ENCODE measurements at places on chromosomes 6 and 20.

GRCh38 chr6:63307581-63308246 lies 12.1 kb downstream of the LGSN start:
- no peak for DNase-seq

- no peak for DNase-seq
These were observed 136.1 kb downstream of the SLC24A3 start for GRCh38 chr20:19348582-19348981.

- DNase-seq = no peak
These were observed 61.3 kb upstream of the HEY2 start for GRCh38 chr6:125688138-125688537.

GRCh38 chr6:10521104-10521808 lies at the start of gene GCNT2:
GCNT2 (plus strand) TSS chr6:10521351; CDS start chr6:10528912, 7,561 bp downstream.
- DNase-seq = peak; percentile 73

- no peak for DNase-seq
These were observed 222.5 kb upstream of the LRFN2 start for GRCh38 chr6:40809627-40810026.

GRCh38 chr20:57678340-57678739 lies 31.5 kb downstream of the PMEPA1 start:
- DNase-seq = no peak

DNA sequence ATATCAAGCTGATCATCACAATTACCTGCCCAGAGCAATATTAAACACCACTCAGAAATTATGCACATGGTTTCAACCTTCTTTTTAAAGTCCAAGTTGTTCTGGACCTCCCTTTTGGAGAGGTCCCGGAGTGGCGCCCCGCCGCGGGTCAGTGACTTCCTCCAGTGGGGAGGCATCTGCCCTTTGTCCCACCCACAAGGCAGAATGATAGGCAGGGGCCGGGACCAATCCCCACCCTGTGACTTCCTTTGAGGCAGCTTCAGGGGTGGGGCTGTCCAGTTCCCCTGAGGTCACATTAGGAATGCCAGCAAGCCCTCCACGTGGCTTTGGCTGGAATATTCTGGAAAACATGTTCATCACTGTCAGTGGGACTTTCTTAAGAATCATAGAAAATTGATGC lies 207.0 kb downstream of the ANKRD60 start:
- no peak for DNase-seq

- DNase-seq = no peak
These were observed 40.9 kb downstream of the GMPR start for GRCh38 chr6:16279243-16279642.

DNA sequence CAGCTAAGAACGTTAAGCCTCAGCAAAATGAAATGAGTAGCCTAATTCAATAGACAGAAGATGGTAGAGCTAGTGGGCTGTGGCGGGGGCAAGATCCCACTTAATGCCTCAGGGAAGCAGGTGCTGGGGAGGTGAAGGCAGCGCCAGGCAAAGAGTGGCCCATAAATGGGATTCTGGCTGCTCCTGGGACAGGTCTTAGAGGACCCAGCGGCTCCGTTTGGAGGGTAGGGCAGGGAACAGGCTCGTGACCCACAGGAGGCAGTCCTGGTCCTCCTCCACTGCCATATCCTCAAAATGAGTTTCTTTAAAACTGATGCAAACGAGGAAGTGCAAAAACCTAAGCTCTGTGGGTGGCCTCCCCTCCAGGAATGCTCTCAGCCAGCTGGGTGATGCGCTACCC lies 32.7 kb downstream of the SAYSD1 start:
- no peak for DNase-seq

- DNase-seq = no peak
These were observed 19.6 kb downstream of the NT5E start for GRCh38 chr6:85469276-85470022.

DNA sequence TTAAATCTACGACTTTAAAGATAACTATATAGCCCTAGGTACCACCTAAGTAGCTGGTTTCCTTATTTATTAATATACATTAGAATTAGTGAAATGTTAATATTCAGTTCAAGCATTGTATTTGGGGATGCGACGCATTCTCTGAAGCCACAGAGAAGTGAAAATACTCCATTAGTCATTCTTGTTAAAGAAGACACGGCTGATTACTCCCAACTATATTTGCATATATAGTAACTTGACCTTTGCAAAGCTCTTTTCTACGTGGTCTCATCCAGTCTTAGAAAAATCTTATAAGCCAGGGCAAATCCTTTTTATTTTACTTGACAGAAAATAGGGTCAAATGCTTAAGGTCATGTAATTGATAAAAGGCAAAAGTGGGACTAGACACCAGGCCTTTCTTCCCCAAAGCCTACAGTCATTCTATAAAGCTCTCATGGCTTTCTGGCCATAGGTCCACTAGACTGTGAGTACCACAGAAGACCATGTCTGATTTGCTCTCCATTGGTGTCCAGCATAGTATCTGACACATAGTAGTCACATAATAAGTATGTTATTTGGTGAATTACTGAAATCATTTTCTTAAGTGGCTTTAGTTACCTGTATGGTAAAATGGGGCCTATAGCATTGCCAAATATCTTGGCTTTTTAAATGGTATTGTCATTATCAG lies 11.3 kb downstream of the ZHX3 start:
- no peak for DNase-seq

DNA sequence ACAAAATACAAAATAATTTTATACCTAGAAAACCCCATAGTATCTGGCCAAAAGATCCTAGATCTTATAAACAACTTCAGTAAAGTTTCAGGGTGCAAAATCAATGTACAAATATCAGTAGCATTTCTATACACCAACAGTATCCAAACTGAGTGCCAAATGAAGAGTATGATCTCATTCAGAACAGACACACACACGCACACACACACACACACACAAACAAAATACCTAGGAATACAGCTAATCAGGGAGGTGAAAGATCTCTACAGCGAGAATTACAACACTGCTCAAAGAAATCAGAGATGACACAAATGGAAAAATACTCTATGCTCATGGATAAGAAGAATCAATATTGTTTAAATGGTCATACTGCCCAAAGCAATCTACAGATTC lies 49.2 kb downstream of the TOMM6 start:
- no peak for DNase-seq

DNA sequence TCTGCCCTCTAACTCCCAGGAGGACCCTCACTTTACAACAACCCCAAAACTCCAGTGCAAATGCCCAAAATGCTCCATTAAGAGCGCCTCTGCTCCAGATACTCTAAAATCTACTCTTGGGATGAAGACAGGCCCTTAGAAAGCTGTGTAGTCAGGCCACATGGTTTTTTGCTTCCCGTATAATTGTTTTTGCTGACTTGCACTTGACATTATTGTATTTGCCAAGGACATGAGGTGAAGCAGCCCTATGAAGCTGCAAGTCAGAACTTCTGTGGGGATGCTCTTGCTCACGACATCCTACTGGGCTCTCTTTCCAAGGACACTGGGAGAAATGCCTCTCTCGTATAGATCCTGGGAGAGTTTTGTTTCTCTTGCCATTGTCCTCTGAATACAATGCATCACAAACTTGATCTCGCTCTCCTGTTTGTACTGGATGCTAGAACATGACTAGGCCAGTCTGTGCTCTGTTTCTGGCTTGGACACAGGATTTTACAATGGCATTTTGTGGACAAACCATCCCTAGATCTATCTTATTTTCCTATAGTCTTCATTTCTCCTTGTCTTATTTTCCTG lies 177.2 kb upstream of the DTNBP1 start:
- DNase-seq = no peak

- no peak for DNase-seq
These were observed at the start of gene DAAM2 for GRCh38 chr6:39791850-39792539. DAAM2 (plus strand) TSS chr6:39792376; CDS start chr6:39856303, 63,927 bp downstream.

GRCh38 chr20:19095762-19096161 lies 116.7 kb upstream of the SLC24A3 start:
- no peak for DNase-seq

GRCh38 chr6:320351-321157 lies 28.3 kb downstream of the DUSP22 start:
- no peak for DNase-seq

- DNase-seq = no peak
These were observed 9.9 kb upstream of the ECT2L start for GRCh38 chr6:138785980-138786379.

GRCh38 chr6:139126255-139126654 lies 8.6 kb upstream of the HECA start:
- DNase-seq = no peak

DNA sequence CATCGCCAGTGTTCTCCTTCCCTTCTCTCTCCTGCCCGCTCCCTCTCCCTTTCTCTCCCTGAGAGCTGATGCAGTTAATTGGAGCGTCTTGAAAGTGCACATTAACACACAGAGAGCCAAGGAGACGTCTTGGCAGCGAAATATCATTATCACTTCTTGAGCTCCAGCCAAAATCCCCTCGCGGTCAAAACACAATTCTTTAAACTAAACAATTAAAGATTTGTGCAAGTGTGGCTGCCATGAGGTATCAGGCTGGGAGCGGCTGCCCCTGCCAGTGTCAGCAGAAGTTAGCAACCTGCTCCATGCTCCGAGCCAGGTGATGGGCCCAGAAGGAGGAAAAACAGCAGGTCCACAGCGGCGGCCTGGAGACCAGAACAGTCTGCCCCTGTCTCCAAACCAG lies 100.9 kb upstream of the FOXP4 start:
- no peak for DNase-seq

GRCh38 chr6:148346681-148347440 lies 4.2 kb downstream of the SASH1 start:
- no peak for DNase-seq

DNA sequence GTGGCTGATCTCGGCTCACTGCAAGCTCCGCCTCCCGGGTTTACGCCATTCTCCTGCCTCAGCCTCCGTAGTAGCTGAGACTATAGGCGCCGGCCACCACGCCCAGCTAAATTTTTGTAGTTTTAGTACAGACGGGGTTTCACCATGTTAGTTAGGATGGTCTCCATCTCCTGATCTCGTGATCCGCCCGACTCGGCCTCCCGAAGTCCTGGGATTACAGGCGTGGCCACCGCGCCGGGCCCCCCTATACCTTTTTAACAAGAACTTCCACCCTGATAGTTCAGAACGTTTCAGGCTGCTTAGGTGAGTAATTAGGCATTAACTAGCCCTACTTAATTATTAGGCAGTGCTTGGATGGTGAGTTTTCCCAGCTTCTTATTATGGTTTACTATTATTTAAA lies 552.5 kb downstream of the BCKDHB start:
- DNase-seq = no peak

DNA sequence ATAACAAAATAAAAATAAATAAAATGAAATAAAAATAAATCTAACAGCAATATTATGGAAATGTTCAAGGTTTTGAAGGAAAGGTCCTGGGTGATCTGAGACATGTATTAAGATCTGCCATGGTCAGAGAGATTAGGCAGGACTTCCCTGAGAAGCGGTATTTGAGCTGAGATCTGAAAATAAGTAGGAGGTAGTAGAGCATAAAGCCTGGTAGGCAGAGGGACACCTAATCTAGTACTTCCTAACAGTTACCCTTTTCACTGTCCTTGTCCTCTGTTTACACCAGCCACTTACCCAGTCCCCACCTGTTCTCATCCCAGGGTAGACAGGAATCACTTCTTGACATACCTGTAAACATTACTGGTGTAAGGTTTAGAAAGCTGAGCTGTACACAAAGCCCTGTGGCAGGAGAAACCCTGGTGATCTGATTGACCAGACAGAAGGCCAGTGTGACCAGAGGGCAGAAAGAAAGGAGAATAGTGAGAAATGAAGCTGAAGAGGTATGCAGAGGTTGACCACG lies 8.3 kb upstream of the ZNF318 start:
- DNase-seq = no peak

DNA sequence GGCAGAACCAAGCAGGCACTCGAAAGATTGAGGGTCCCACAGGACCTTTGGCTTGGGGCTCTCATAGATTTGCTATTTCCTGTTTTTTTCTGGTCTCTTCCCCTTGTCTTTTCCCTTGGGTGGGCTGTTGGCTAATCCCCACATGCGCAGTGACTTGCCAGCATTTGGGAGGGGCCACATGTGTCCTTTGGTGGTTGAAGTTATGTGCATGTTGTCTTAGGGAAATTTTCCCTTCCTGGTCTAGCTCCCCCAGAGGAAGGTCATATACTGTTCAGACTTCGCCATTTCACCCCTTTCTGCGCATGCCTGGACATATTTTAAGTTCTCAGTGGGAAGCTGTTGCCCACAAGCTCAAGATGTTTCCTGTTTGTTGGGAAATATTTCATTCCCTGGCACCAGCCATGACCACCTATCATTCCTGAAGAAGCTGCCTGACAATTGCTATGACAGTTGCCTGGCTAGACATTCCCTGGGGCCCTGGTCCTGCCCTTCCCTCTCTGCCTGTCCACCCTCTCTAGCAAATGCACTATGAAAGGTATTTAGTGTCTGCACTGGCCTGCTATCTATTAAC lies 156.2 kb upstream of the THBS2 start:
- no peak for DNase-seq

GRCh38 chr6:141790921-141791320 lies 341.8 kb upstream of the GJE1 start:
- no peak for DNase-seq
